ENCODE measurements at places on chromosomes 2 and 18.
A peak's percentile ranks its signal among the peaks of the same experiment; 100 is the strongest.

DNA sequence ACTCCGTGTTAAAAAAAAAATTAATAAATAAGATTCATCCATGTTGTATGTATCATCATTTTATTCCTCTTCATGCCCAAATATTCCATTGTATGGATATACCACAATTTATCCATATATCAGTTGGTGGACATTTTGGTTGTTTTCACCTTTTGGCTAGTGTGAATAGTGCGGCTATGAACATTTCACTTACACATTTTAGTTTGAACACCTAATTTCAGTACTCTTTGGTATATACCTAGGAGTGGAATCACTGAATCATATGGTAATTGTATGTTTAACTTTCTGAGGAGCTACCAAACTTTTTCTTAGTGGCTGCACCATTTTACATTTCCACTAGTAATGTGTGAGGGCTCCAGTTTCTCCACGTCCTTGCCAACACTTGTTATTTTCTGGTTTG is 20.0 kb downstream of the CDCA7 start:
- no peak for DNase-seq

DNA sequence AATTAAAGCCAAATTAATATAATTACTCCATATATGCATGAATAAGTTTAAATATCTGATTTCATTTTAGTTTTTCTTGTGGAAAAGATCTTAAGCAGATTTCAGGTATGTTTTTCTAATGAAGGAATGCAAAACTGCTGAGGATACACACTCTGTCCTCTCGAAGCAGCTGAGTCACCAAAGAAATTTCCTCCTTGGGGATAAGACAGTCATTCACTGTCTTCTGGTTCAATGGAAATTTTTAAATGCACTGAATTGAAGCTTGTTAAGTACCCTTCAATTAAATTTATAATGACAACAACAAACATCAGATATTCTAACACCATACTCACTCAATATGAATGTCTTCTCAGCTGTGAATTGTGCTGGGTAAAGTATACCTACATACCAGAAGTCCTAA is 101.5 kb upstream of the DNER start:
- DNase-seq, result no peak

GRCh38 chr2:69815717-69816116 is 13.7 kb upstream of the GMCL1 start:
- no peak for DNase-seq

DNA sequence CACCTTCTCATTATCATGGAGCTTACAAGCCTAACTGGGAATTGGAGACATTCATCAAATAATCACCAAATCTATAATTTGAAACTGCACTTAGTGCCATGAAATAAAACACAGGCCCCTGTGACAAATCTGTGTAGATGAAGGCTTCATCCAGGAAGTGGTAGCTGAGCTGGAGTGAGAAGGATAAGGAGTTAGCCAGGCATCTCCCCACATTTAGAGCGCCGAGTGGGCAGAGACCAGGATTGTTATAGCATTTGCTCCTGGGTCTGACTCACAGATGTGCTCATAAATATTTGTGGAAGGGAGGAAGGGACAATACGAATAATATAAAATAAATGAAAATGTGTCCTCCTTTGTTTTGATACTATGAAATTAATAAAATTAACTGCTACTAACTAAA is 2.5 kb upstream of the MAT2A start:
- no peak for DNase-seq

GRCh38 chr2:110959198-110959597 is 161.5 kb upstream of the BCL2L11 start:
- DNase-seq, result no peak

DNA sequence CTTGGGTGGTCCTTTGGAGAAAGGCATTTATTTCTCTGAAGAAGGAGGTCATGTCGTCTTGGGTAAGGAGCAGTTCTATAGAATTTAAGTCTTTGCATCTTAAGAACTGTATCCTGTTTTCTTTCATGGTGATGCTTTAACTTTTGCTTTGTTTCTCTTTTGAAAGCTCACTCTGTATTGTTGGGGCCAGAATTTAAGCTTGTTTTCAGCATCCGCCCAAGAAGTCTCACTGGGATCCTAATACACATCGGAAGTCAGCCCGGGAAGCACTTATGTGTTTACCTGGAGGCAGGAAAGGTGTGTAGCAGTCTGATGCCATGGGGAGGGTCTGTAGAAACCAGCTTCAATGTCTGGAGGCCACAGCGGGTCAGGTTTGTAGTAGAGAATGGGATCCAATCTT is 64.7 kb upstream of the TTC39C start:
- DNase-seq, result no peak

GRCh38 chr2:50878251-50878650 is 153.7 kb downstream of the NRXN1 start:
- no peak for DNase-seq

- DNase-seq, result no peak
Observed at GRCh38 chr2:213980883-213981282, 430.0 kb upstream of the VWC2L start.

DNA sequence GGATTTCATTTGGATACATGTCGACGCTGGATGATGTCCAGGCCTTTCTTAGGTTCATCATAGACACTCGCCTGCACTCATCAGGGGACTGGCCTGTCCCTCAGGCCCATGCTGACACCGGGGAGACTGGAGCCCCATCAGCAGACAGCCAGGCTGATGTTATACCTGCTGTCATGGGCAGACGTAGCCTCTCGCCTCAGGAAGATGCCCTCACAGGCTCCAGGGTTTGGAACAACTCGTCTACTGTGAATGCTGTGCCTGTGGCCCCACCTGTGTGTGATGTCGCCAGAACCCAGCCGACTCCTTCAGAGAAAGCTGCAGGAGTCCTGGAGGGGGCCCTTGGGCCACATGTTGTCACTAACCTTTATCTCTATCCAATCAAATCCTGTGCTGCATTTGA is 28.3 kb downstream of the MOCOS start:
- DNase-seq, result no peak

GRCh38 chr2:101361522-101361921 is 25.8 kb downstream of the CREG2 start:
- DNase-seq, result no peak

GRCh38 chr18:55455938-55456337 is 132.1 kb downstream of the TCF4 start:
- DNase-seq, result no peak

- no peak for DNase-seq
Observed at GRCh38 chr2:20617892-20618467, 32.9 kb downstream of the HS1BP3 start.

GRCh38 chr2:25340181-25340921 is 1.4 kb downstream of the DNMT3A start:
- no peak for DNase-seq

GRCh38 chr18:55319459-55320193 is 268.4 kb downstream of the TCF4 start:
- DNase-seq, result no peak

GRCh38 chr18:40670668-40671375 is 1284.2 kb upstream of the PIK3C3 start:
- peak; percentile 92 for DNase-seq

DNA sequence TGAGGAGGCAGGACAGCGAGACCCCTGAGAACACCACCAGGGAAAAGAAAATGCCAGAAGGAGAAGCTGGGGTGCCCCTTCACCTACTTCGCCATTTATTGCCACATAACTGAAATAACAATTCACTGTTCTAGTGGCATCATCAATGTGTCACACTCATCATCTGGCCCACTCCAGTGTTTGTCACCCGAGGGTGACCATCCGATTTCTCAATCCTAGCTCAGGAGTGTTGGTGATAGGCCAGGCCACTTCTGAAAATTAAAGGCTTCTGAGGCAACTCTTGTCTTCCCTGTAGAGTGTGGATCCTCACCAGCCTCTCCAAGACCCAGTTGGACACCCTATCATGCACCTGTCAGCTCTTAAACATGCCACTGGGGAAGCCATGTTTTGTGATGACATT is 62.9 kb upstream of the BZW1 start:
- DNase-seq, result no peak

DNA sequence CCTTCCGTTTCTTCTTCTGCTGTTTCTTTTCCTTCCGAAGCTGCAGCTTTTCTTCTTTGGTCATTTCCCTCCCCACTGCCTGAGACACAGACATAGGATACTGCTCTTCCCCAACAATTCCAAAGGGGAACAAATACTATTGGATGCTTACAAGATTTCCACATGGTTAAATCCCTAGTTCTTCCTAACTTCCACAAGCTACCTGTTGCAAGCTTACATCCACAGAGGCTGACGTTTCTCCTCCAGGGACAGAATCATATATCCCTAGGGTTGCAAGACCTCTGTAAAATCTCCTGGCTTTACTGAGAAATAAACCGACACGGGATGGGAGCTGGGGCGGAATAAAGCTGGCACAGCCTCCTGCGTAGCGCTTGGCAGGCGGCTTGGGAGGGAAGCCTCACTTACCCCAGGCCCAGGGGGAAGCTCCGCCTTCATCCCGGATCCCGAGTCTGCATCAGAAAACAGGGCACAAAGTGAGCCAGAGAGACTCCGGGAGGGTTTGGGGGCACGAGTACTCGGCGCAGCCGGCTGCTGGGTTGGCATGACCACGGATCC is 590 bp downstream of the EIF2B4 start:
- DNase-seq, result peak; percentile 26

DNA sequence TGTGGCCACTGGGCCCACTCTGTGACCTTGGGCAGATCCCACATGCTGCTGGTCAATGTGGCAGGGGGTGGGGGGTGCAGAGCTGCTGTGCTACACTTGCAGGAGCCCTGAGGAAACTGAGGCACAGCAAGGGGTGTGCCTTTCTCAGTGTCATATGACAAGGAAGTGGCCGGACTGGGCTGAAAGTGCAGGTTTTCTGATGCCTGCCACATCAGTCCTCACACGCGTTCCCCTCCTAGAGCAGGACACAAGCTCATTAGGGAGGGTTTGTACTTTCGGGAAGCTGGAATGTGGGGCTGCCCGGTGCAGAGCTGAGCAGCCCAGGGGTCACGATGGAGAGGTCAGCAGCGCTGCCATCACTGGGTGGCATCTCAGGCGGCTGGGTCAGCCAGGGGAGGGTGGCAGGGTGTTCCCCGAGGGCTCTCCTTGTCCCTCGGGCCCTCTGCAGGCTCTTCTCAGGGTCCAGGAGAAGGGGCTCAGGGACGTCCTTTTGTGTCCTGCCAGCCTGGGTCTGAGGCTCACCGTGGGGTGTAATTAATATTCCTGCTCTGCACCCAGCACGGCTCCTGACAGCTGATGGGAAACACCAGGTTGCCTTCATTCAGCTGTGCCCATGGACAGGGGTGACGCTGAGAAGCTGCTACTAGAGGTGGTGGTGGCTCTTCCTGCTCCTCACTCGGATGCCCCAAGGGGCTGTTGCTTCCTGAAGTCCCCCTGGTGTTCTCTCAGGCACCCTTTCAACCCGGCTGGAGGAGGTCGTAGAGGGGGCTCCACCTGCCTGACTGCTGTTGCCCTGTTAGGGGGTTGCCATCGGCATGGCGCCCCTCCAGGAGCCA is 62.1 kb upstream of the HDAC4 start:
- DNase-seq, result no peak

GRCh38 chr2:229050133-229050532 is 221.0 kb downstream of the PID1 start:
- no peak for DNase-seq

GRCh38 chr2:106649306-106649705 is 162.1 kb downstream of the CD8B2 start:
- DNase-seq, result no peak

DNA sequence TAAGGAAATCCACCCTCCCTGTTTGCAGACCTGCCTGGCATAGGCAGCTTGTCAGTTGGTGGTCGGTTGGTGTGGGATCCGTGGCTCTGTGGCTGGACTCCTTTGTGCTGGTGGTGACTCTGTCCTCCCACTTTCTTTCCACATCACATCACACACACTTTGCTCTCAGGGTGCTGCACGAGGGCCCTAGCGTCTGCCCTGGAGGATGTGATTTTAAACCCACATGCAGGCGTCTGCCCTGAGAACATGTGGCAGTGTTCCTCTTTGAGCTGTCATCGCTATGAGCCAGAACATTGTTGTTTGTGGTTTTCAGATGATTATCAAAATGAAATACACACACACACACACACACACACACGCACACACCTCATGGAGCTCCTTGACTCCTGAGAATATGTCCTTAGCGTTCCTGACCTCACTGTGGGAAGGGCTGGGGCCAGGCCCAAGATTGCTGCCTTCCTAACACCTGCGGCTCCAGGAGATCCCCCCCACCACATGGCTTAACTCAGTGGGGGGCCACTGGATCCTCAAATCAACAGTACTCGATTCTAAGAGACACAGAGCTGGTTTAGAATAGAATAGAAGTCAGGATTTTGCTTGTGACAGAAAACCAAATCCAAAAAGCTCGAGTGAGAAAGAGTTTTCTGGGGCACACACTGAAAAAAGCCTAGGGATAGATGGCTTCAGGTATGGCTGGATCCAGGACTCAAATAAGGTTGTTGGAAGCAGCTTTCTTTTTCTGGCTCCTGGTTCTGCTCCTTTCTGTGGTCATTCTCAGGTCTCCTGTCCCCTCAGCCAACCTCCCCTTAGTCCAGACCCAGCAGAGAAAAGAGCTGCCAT is 54.8 kb downstream of the RTP5 start:
- DNase-seq, result no peak

DNA sequence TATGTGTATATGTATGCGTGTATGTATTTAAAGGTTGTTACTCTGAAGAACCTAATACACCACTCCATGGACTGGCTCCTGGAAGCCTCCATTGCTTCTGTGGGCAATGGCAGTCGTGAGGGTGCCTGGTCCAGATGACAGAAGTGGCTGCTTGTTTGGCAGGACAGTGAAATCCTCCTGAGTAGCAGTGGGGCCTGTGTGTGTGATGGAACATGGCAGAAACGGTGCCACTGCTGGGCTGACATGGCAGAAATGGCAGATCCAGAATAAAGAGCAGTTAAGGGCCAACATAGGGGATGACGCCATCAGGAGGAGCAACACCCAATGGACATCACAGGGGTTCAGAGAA is 6.1 kb upstream of the CPLX4 start:
- no peak for DNase-seq

DNA sequence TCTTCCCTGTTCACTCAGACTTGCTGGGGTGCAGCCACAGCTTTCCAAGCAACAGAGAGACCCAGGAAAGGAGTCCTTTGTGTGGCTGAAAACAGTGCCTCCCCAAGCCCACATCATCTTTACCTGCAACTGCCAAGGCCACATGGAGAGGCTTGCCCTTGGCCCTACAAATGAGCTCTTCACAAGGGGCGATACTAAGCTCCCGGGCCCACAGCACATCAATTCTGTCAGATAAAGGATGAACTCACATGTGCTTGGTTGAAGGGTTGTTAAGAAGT is 42.3 kb upstream of the SH3RF3 start:
- no peak for DNase-seq
